Fibroblast of lung (primary cell): ENCODE measurements at places on chromosomes 12 and 14. TPM values are rescaled to one million over a fixed set of nuclear protein-coding genes. Genes with fewer than 3 reads are reported as not detected.

DNA sequence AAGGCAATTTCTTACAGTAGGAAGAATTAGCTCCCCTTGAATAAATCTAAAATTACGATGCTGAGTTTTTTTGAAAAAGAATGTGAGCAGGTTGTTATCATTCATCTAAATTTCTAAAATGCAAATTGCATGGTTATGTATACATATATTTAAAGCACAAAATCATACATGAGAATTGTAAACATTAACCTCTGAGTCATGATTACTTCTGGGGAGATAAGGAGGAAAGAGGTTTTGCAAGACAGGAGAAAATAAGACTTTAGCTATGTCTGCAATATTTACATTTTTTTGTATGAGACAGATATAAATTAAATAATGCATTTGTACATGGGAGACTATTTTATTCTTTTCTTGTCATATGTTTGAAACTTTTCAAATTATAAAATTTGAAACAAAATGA is 72.2 kb downstream of the TSPAN8 start:
- DNase-seq, result peak; percentile 61

RERGL gene
- total RNA-seq, result not detected in 2 replicates

DNA sequence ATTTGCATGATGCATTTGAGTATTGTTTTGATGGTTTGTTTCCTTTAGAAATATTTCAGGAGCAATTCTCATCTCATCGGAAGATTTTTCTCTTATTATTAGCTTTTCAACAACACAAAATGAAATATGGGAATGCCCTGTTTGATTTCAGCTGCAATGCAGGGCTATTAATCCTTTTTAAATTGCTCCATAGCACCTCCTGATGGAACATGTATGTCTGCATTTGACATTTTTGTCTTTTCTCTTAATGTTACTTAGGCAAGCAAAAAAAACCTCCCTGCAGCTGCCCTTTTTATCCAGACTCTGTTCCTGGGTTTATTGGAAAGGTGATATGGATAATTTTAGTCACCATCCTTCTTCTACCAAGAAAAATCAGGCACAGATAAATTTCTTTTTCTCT is 895.8 kb downstream of the RPS29 start:
- no peak for DNase-seq

GRCh38 chr12:107093417-107094182 is at the start of gene CRY1:
Gene CRY1, minus strand, starts transcription at chr12:107093549. Its CDS starts 588 bp downstream, at chr12:107092961.
- DNase-seq, result peak; percentile 95

DNA sequence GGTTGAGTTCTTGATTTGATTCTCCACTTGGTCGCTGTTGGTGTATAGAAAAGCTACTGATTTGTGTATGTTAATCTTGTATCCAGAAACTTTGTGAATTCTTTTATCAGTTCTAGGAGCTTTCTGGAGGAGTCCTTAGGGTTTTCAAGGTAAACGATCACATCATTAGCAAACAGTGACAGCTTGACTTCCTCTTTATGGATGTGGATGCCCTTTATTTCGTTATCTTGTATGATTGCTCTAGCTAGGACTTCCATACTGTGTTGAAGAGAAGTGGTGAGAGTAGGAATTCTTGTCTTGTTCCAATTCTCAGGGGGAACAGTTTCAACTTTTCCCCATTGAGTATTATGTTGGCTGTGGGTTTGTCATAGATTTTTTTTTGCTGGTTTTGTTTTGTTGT is 12.4 kb downstream of the MTRFR start:
- no peak for DNase-seq

DNA sequence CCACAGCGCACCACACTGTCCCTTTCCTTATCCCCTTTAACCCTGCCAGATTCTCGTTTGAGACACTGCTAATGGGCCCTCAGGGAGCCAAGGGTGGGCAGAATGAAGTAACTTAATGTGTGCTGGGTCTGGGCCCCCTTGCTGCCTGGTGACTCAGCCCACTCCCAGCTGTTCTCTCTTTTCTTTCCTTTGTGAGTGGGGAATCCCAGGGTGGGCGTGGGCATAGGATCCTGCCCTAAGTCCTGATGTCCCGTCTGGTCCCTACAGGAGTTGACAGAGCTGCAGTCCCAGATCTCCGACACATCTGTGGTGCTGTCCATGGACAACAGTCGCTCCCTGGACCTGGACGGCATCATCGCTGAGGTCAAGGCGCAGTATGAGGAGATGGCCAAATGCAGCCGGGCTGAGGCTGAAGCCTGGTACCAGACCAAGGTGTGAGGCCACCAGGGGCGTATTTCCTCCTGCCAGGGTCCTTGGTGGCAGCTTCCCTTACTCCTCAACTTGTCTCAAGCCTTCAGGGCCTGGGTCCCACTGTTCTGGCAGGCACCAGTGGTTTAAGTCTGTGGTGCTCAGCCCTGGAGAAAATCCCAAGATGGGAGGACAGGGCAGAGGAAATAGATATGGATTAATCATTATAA is 8.3 kb downstream of the KRT7 start:
- no peak for DNase-seq

EFS gene
- total RNA-seq, result 8.5 and 12.2 TPM in 2 replicates

DNA sequence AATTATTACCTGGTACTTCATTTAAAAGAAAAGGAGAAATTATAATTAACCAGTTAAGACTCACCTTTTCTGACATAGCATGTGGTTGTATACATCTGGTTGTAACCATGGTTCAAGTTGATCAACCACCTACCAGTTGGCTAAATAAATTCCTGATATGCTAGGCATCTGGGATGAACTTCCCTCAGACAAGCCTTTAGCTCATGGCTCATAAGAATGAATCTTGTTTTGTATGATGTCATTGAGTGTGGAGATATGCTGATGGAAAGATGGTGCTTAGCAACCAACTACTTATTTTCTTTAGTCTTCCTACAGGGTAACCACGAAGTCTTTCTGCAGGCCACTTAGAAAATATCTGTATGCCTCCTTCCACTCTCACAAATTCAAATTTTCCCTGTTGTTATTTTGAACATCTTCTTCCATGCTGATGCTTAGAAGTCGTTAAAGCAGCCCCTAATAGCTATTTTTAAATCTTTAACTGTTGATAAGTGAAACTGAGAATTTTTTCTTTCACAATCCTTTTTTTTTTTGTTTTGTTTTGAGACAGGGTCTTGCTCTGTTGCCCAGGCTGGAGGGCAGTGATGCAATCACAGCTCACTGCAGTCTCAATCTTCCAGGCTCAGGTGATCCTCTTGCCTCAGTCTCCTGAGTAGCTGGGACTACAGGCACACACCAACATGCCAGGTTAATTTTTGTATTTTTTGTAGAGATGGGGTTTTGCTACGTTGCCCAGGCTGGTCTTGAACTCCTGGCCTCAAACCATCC is 51.9 kb upstream of the PTHLH start:
- DNase-seq, result peak; percentile 94

PTPRQ gene
- total RNA-seq, result 0.77 and 1.3 TPM in 2 replicates
